SHP77 treated with DMSO at 0.1 percent for 48 hours (cell line): ENCODE measurements at places on chromosomes 4 and X.

DNA sequence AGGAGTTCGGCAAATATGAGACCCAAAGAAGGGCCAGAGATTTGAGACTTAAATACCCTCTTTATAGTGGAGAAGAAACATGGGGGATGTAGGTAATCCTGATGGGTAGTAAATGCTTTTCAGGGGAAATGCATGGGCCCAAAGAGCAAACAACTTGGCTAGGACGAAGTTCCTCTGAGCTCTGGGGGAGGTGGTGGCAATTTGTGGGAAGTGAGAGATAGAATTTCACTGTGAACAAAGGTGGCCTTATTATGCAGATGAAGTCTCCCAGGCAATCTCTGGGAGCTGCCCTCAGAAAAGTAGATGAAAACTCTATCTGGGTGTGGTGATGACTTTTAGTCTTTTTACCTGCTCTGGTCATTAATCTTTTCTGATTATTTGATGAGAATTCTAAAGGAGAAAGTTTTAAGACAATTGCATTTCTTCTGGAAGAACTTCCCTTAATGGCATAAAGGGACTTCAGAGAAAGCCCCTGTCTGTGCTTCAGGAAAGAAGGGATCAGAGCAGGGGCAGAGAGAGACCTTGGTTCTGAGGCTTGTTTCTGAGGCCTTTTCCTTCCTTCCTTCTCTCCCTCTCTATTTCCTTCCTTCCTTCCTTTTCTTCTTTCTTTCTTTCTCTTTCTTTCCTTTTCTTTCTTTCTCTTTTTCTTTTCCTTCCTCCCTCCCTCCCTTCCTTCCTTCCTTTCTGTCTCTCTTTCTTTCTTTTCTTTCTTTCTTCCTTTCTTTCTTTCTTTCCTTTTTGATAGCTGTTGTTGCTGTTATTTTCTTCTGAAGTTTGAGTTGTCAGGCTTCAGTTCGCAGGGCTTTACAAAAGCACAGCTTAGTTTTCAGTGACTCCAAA is 37.5 kb upstream of the MAOA start:
- DNase-seq: no peak

- no peak for DNase-seq
Observed at GRCh38 chr4:42906891-42907759, 14.6 kb downstream of the GRXCR1 start.

DNA sequence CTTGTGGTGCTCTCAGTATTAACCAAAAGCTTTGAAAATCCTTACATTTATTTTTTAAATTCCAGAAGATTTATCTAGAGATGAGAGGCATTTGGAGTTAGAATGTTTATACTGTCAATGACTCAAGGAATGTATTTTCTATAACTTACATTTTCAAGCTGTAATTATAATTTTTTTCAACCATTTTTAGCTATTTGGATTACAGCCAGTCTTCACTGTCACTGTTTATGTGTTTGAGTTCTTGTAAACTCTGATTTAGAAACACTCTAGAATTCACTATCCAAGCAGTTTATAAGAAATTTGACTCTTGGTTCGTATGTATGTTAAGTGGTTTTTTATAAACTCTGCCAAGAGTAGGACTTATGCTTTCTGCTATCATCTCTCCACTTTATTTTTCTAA is 36.7 kb upstream of the GUCY1A1 start:
- no peak for DNase-seq

DNA sequence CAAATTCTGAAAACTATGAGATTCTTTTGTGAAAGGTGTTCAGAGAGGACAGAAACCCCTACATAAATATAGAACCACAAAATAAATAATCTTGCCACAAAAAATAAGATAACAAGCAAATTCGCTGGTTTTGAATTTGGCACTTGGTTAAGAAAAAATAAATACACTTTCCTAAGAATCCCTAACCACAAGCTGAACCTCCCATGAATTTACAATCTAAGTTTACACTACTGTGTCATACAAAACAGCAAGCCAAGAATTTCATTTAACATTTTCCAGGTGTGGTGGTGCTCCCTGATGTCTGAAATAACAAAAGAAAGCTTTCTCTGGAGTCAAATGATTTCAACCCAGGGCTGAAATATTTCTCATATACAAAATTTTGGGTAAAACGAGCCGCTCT is 121.0 kb downstream of the KCNIP4 start:
- no peak for DNase-seq

- no peak for DNase-seq
Observed at GRCh38 chr4:44196796-44197195, 251.8 kb downstream of the KCTD8 start.

GRCh38 chr4:138953961-138954371 is 61.6 kb upstream of the NOCT start:
- no peak for DNase-seq

DNA sequence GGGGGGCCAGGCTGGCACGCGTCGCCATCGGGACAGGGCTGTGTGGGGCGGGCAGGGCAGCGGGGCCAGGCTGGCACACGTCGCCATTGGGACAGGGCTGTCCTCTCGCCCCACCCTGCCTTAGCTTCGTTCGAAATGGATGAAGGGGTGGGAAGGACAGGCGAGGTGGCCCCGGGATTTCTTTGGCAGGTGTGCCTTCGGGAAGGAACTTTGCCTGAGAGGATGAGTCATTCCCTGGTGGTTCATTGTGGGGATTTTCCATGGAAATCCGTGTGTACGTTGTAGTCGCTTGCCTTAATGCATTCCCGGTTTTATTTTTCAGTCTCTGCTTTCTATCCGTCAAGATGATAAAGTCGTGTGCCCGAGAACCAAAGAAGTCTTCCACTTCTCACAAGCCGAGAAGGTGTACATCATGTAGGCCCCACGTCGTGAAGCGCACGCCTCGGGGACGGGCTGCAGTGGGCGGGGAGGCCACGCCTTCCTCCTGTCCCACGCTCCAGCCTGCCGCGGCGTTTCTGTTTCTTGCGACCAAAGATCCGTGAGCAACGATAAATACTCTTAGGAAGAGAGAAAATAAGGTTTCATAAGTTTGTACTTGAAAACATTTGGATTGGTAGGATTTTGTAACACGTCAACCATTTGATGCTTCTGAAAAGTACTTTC is 8.1 kb upstream of the UVSSA start:
- no peak for DNase-seq

DNA sequence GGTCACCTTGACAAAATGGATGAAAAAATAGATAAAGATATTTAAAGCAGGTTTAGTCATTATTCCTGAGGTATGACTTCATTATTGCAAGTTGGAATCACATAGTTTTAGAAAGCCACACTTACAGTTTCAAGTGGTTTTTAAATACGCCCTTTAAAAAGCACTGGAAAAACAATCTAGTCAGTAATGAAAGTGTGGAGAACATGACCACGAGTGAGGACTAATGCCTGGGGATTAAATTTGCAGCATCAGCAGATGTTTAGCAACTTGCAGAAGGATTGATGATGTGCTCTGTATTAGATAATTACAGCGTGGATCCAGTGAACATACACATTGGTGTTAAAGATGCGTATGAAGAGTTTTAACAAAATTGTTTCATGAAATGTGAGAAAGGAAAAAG is 5.9 kb downstream of the SPARCL1 start:
- no peak for DNase-seq
